ENCODE measurements at places on chromosomes 7 and 10.

DNA sequence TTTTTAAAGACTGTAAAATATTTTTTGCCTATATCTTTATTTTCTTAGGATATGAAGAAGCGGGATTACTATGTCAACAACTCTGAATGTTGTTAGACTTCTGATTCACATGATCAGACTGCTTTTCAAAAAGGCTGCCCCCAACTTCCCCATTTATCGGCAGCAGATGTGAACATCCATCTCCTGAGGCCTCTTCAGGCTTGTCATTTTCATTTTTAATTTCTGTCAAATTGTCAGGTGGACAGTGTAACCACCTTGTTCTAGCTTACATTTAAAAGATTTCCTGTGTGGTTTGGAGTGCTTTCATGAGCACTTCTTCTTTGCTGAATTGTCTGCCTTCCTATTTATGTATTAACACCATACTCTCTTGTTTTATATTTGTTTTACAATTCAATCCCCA, 78.8 kb upstream of the GSDME start:
- no peak for DNase-seq

DNA sequence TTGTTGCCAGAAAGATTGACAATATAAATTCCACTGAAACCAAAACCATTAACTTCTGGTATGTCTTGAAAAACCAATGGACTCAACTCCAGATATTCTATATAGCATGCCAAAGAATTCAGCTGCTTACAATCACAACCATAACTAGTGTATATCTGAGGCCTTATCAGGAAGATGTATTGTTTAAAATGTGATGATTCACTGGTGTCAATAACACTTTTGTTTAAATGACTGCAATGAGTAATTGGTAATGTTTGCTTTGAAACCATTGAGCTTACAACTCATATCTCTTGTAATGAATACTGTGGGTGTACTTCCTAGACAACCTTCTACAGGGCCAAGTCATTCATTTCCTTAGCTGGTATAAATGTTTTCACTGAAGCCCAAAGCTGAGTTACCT, 727.9 kb upstream of the KCND2 start:
- no peak for DNase-seq

DNA sequence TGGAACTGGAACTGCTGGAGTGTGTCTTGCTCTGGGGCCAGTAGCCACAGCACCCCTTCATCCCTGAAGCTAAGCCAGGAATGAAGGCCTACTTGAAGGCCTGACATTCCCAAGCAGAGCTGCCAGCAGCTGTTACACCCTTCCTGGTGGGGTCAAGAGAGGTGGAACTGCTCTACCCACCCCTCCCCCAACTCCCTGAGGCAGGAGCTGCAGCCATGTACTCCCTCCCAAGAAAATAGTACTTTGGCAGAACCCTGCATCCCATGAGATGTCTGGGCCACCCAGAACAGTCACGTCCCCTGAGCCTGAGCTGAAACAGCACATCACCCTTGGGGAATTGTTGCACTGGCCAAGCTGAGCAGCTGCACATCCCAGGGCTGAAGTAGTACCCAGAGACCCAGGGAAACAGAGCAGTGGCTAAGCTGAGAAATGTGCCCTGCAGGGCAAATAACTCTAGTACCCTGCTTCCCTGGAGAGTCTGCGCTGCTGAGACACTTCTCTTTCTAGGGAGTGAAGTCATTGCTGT, 63.4 kb upstream of the PLA2G12B start:
- no peak for DNase-seq

DNA sequence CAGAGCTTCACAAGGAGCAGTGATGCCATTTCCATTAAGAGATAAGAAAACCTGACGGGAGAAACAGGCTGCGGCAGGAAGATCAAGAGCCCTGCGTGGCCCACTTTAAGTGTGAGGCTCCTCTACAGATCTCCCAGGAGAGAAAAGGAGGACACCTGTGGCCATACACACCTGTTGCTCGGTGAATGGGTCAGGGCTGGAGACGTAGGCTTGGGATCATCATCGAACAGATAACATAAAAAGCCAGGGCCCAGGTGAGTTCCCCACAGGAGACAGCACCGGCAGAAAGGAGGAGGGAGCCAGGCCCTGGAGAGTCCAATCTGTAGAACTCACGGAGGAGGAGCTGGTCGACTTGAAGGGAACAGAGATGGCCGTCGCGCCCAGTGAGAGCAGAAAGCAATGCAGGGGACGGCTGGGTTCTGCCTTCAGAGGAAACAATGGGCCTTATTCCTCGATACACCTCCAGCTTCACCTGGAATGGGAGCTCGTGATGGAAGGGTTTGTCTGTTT, 556.8 kb downstream of the DNAJB6 start:
- no peak for DNase-seq

GRCh38 chr7:46058086-46058823, 137.2 kb upstream of the IGFBP3 start:
- no peak for DNase-seq

Data from stimulated activated CD8-positive, alpha-beta memory T cell treated with anti-CD3 and anti-CD28 coated beads, Interleukin-4, amount 100 ng/mL, for 4 hours (primary cell).